ENCODE measurements at places on chromosomes 1 and 21.

GRCh38 chr1:6097117-6097595, 51.5 kb downstream of the KCNAB2 start:
- DNase-seq, result no peak

GRCh38 chr1:67439277-67440029, 9.3 kb upstream of the SERBP1 start:
- no peak for DNase-seq

DNA sequence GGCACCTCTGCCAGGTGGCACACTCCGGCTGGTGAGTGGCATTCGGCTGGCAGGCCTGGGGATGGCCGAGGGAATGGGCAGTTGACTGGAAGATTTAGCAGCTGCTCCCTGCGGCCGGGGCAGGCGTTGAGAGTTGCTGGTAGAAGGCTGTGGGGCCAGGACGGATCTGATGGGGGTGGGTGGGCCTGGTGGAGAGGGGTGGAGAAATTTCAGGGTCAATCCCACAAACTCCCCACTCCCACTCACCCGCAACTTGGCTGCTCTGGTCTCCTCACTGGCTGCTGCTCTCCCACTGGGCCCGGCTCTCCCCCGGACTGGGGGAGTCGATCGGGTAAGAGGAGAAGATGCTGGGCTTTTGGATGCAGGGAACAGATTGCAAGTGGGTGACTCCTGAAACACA, 2.1 kb downstream of the PSRC1 start:
- DNase-seq, result no peak

GRCh38 chr1:11648039-11648438, 6.2 kb downstream of the FBXO2 start:
- no peak for DNase-seq

GRCh38 chr1:171495444-171495843, 10.1 kb downstream of the PRRC2C start:
- no peak for DNase-seq

DNA sequence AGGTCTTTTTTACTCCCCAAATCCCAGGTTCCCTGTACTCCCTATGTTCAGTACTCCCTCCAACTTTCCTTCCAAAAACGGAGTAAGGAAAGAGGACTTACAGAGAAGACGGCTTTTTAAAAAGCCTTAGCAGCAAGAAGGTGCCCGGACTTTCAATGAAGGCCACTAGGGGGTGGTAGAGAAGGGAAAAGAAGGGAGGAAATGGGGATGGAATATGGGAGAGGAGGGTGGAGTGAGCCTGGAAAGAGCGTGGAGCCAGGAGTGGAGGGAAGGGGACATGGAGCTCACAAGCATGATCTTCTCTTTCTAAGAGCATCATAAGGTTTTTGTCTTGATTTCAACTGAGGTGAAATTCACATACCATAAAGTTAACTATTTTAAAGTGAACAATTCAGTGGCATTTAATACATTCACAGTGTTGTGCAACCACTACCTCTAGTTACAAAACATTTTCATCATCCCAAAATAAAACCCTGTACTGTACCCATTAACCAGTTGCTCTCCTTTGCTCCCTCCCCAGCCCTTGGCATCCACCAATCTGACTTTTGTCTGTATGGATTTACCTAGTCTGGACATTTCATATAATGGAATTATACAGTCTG, 129.9 kb downstream of the ZNF281 start:
- DNase-seq, result no peak

DNA sequence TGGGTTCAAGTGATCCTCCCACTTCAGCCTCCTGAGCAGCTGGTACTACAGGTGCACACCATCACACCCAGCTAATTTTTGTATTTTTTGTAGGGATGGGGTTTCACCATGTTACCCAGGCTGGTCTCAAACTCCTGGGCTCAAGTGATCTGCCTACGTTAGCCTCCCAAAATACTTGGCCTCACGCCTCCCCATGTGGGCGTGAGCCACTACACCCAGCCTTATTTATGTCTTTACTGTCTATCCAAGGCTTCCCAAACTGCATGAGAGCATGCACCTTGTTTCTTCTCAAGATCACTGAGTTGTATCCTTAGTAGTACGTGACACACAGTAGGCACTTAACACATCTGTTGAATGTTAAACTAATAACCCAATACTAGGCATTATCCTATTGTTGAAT, 14.2 kb downstream of the WASF2 start:
- no peak for DNase-seq

DNA sequence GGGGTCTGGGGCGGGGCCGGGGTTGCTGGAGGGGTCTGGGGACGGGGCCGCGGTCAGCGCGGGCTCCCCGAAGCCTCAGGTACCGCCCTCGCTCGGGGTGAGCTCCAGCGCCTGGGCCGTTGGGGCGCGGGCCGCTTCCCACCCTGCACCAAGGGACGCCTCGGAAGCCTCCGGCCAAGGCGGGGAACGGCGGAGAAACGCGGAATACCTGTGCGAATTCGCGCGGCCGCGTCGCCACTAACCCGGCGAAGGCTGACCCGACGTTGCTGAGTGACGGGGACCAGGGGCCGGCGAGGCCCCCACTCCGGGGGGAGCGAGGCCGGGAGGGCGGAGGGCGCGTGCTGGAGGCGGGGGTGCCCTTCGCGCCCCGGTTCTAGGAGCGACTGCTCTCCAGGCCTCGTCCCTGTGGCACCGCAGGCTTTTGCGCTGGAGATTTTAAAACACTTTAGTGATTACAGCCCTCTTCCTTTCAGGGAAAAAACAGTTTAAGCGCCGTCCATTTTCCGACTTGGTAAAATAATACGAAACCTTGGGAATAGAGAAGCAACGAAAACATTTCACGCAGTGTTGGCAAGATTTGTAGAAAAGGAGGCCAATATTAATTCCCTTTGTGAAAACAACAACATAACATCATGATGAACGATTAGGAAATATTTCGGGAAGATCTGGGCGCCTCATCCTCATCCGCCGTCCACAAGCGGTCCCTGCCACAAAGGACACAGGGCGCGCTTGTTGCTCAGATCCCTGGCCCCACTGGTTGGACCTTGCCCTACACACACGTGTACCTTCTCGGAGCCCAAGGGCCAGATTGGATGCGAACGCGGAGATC, 971 bp upstream of the GNG4 start:
- DNase-seq, result no peak

DNA sequence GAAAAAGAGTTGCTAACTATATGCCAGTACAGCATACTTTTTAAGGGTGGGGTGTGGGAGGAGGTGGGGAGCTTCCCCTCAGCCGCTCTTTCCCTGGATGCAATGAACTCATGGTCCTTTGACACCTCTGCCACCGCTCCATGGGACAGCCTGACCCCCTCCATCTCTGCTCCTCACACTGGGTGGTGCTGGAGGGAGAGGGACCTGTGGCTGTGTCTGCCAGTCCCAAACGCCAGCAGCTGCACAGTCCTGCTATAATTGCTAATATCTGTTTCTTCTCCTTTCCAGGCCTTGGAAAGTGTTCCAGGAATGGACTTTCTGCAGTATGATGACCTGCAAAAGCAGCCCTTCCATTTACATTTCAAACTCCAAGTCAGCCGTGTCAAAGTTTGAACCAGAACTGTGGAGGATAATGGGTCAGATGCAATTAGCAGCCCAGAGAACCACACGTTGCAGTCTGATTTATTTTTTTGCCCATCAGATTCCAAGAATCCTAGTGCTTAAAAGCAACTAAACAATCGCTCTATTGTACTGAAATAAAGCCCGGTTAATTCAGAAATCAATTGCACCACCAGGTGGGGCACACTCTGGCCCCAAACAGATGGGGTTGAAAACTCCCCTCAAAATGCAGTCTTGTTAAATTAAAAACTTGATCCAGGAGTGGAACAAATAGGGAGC, 160.7 kb upstream of the LMO4 start:
- no peak for DNase-seq

- no peak for DNase-seq
Observed at GRCh38 chr1:47708019-47708535, 270.2 kb downstream of the FOXD2 start.

DNA sequence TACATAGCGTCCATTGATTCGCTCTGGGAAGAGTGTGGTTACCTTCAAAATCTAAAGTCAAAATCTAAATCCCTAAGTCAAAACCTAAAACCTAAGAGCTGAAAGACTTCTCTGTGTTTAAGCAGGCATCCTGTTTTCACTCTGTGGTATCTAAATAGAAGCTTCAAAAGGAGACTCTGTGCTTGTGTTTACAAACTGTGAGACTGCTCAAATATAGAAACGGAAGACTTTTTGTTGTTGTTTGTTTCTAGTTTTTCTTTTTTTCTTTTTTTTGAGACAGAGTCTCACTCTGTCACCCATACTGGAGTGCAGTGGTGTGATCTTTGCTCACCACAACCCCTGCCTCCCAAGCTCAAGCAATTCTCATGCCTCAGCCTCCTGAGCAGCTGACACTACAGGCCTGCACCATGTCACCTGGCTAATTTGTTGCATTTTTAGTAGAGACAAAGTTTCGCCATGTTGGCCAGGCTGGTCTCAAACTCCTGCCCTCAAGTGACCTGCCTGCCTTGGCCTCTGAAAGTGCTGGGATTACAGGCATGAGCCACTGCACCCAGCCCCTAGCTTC, 425.9 kb downstream of the SMYD3 start:
- DNase-seq, result no peak

GRCh38 chr1:243658594-243659105, 191.4 kb downstream of the AKT3 start:
- no peak for DNase-seq

DNA sequence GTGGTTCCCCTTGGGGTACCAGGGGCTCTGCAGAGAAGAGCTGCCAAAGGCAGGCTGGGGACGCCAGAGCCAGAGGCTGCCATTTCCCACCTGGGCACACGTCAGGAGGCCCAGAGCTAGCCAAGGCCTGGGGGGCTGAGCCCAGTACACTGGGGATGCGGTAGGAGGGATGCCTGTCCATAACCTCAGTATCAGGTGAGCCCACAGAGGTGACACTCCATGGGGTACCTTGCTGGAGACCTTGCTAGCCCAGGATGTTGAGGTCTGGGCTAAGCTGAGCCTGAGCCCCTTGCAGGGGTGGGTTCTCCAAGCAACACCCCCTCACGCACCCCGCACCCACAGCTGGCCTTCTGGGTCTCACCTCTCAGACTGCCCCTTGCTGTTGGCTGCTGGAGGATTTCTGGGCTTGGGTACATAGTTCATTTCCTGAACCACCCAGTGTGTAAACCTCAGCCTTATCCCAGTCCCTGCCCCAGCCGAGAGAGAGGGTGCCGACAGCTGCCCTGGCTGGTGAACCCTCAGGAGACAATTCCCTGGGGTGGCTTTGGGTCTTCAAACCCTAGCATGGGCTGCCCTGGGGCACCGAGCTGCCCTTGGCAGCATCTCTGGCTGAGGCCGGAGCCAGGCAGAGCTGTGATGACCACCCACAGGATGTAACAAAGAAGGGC, 92.5 kb upstream of the VAMP3 start:
- no peak for DNase-seq

DNA sequence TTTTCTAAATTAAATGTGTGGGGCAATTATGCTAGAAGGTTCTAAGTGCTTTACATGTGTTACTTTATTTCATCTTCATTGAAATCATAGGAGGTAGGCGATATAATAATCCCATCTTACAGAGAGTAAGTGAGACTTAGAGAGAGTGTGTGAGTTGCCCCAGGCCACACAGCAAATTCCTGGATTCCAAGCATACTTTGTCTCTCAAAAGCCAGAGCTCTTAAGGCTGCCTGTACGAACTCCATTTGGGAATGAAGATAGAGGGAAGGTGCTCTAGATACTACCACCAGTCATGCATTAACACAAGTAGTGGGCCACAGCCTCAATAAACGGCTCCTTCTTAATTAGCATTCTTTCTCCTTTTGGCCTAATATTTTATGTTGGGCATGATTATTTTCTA, 170.1 kb downstream of the SIPA1L2 start:
- DNase-seq, result no peak

DNA sequence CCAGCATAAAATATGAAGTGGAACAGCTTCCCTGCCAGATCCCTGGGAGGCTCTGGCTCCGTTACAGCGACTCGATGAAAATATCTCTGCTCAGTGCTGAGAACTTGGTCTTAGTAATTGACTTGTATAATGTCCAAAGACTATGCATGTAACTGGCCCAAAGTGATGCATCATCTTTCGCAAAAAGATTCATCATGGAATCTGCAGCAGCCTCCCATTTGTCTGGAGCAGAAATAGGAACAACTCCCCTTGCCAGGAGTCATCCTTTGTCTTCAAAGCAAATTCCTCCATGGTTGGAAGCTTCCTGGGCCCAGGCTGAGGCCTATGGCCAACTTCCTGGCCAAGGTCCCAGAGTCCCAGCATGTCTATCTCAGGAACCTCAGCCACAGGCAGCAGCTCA, 16.9 kb upstream of the SLC6A17 start:
- no peak for DNase-seq

- DNase-seq, result no peak
Observed at GRCh38 chr1:247332623-247333361, 1.1 kb upstream of the ZNF496 start.

DNA sequence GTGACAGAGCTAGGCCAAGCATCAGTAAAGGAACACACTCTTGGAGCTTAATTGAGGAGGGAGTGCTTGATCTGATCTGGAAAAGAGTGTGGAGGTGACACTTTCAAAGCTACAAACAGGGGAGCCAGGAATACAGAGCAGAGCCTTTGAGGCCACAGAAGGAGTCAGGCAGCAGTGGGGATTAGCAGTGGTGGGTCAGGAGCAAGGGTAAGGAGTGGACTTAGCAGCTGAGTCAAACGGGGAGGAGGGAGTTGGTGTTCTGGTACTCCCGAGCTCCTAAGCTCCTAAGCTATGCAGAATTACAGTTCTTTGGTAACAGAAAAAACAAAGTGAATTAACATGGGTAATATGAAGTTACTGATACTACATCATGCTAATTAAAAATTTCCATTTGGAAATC, 14.5 kb downstream of the RAB4A start:
- no peak for DNase-seq

GRCh38 chr21:37837381-37837780, 78.9 kb downstream of the KCNJ6 start:
- no peak for DNase-seq

- DNase-seq, result no peak
Observed at GRCh38 chr1:195075973-195076372, 1532.3 kb downstream of the KCNT2 start.

- DNase-seq, result no peak
Observed at GRCh38 chr1:3064296-3064850, 4.6 kb upstream of the PRDM16 start.
